Posterior vena cava (tissue), 2 donors: ENCODE measurements at places on chromosomes 7 and 10. TPM values are rescaled to one million over a fixed set of nuclear protein-coding genes. Genes with fewer than 3 reads are reported as not detected.

DNA sequence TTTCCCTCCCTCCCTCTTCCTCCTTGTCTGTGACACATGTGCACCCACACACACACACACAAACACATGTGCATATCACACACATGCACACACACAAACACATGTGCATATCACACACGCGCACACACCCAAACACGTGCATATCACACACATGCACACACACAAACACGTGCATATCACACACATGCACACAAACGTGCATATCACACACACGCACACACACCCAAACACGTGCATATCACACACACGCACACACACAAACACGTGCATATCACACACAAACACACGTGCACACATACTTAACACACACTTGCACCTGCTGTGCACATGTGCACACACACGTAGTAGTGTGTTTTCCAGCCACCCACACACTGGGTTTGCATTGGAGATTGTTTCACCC is 29.4 kb upstream of the KNDC1 start:
- no peak for DNase-seq

DNA sequence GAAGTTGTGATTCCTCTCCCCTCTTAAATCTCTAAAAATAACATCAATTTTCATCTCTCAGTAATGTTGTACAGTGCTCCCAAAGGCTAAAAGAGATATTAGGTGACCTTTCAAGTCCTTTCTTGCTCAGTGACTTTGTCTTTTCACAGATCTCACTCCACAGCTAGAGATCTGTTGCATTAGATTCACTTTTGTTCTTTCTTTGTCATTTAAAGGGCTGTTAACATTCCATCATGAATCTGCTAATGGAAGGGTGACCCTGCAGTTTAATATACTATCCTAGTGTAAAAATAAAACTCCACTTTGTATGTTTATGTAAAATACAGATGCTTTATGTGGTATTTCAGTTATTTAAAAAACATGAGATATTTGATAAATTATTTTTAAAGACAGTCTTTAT is 30.5 kb downstream of the GNAI1 start:
- no peak for DNase-seq

The OPN1SW gene
- not detected for total RNA-seq

GRCh38 chr7:84187813-84188510 is 6.6 kb downstream of the SEMA3A start:
- DNase-seq, result no peak

GRCh38 chr10:52313256-52313932 is 687 bp upstream of the DKK1 start:
- DNase-seq, result peak; percentile 45

DNA sequence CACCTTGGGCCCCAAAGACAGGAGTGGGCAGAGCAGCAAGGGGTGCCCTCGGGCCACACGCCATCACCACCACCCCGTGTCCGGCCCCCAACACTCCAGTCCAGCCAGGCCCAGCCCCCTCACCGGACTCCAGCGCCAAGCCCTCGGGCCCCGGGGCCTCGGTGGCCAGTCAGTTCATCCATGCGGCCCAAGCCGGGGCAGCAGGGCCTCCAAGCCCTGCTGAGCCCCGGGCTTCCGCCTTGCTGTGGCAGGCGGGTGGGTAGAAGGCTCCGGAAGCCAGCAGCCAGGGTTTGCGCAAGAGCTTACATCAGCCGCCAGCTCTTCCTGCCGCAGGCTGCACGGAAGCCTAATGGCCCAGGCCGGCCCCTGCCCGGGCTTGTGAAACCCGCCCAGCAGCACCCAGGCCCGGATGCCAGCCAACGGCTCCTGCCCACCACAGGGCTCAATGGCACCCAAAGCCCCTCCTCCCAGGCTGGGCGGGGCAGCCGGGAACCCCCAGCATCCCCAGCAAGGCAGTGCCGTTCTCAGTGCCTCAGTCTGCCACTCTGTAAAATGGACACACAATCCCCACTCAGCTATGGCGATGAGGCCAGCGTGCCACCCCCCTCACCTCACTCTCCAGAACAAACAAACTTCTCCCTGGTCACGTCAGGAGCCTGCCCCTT is 26.5 kb downstream of the TNRC18 start:
- DNase-seq, result peak; percentile 97

GRCh38 chr7:106367018-106367420 is 82.2 kb upstream of the NAMPT start:
- no peak for DNase-seq

GRCh38 chr10:26725837-26726727 is 28.6 kb downstream of the PDSS1 start:
- peak; percentile 91 for DNase-seq

DNA sequence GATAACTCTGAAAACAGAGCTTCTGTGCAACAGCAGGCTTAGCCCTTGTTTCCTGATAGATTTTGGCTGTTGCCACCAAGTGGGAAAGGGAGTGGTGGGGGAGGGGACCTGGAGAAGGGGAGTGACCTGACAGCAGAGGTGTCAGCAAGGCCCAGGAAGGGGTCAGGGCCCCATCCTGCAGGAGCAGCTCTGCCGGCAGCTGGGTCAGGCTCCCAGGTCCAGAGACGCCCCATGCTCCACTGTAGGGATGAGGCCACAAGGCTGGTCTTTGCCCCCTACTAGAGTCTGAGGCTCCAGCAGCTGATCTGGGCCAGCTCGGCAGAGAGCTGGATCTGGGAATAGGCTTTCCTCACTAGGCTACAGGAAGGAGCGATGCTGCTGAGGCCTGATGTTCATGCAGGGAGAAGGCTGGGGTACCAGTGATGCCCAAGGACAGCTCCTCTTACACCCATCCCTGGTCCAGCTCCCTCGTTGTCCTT is 44.0 kb upstream of the ZMIZ1 start:
- DNase-seq, result no peak

GRCh38 chr7:85160223-85160622 is 26.6 kb downstream of the SEMA3D start:
- DNase-seq, result no peak

DNA sequence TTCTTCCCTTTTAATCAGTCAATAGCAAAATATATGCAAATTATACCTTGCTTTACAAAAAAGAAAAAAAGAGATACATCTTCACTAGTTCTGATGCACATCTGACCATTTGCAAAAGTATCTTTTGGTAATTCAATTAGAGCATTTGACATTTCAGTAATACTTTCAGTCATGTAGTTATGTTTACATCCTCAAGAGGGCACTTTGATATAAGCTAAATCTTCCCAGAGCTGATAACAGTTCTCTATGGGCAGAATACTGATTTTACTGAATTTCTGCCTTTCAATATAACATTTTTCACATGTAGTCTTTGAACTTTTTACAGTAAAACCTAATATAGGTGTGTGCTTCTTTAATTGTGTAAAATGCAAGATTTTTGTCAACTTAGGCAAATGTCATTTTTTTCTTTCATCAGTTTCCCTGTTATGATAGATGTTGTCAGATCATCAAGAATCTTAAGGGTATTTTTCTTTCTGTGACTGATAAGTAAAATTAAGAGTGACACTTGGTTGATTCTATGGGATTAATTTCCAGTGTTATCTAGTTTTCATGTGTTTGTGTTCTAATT is 703.5 kb upstream of the SEMA3D start:
- no peak for DNase-seq

DNA sequence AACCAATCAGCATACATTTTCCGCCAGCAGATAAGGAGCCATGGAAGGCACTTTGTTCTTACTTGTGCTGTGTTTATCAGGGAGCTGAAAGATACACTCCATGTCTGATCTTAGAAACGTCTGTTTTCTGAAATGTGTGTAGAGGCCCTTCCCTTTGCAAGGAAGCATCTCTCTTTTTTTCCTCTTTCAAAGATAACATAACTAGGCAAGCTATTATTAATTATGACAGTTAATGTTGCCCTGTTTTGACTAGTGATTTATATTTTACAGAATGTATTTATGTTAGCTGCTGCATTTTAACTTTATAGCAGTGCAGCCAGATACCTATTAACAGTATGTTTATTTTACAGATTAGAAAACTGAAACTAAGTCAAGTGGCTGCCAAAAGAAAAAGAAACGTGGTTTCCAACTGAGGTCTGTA is 683.2 kb upstream of the IGFBP3 start:
- DNase-seq, result no peak

DNA sequence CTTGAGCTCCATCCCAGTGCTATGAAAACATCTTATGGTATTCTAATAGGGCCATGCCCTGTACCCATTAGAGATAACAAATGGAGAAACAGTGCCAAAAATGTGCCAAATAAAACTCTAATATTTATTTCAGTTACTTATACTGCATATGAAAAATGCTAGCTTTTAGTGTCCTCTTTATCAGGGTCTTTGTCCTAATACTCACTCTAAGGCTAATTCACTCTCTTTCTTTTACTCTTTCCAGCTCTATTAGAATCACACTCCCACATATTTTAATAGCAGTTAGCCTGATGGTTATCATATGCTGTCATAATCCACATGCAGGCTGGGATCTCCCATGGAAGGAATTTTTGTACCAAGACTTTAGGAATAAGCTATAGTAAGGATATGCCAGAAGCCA is 408.4 kb downstream of the ETV1 start:
- no peak for DNase-seq

The SFTPA1 gene
- total RNA-seq, result not detected

DNA sequence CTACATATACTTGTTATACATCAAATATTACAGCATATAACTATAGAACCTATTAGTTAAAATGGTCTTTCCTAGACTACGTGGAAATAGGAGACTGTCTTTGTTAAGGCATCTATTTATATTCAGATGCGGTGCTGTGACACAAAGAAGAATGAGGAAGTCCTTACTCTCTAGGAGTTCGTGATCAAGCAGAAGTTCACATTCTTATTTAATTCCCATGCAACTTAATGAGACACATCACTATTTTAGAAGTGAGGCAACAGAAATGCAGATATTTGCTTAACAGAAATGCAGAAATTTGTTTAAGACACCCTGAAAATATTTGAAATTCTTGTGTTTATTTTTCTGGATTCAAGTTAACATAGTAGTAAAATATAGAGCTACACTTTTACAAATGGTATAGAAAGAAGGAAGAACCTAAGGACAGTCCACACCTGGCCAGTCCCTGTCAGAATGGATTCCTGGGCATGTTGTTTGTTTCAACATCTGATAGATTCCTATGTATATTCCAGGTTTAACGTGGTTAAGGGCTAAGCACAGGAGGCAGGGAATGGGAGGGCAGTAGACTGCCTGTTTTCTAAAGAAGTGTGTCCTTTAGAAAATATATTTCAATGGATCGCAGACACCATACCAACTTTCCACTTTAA is 70.6 kb upstream of the NXPH1 start:
- DNase-seq, result no peak

The HMX3 gene
- total RNA-seq, result not detected

GRCh38 chr10:69646185-69647060 is 16.4 kb downstream of the FAM241B start:
- DNase-seq, result peak; percentile 15
